ENCODE measurements at places on chromosomes 6 and 20.

DNA sequence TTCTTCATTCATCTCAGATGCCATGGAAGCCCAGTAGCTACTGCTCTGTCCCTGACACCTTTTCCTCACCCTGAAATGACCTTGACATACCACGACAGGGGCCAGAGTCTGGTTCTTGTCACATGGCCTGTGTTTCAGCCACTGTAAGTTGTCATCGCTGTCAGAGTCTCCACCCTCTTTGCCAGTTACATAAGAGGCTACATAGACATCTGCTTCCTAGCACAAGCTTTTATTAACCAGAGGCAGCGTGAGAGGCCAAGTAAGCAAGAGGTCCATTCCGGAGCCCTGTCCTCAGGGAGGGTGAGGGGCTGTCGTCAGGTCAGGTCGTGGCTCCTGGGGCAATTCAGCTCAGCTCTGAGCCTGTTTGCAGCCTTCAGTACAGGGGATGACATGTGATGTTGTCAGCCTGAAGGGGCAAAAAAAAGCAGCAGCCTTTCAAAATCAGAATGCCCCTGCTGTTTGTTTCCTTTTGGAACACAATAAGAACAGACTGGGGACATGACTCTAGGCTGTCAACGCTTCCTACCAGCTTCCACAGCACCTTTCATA is 146.3 kb downstream of the MTFR2 start:
- DNase-seq = no peak

GRCh38 chr6:46808806-46809205 is 15.6 kb downstream of the MEP1A start:
- DNase-seq = no peak

DNA sequence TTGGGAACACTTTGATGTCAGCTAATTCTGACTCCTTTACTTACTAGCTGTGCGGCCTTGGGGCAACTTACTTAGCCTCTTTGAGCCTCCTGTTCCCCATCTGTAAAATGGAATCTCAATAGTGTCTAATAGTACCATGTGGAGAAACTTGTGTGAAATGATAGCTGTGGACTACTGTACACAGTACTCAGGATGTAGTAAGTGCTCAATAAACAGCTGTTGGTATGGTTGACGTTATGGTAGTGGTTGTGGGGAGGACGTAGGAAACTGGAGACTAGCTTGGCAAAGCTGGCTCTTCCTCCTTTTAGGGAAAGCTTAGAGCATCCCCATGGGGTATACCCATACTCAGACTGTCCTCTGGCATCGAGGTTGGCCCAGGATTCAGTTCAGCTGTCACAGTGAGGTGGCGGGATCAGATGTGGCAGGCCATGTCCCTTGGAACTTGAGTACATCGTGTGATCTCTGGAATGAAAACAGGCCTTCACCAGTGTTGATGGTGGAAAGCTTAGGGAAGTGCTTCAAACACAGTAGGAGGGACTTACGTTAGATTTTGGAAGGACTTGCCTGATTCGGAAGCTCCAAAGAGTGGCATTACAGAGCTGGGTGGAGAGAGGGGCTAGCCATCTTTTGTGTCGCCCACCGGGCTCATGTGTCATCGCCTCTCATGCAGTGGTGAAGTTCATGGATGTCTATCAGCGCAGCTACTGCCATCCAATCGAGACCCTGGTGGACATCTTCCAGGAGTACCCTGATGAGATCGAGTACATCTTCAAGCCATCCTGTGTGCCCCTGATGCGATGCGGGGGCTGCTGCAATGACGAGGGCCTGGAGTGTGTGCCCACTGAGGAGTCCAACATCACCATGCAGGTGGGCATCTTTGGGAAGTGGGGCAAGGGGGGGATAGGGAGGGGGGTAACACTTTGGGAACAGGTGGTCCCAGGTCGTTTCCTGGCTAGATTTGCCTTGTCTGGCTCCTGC is 7.1 kb downstream of the VEGFA start:
- no peak for DNase-seq

- no peak for DNase-seq
Measured at GRCh38 chr20:7274870-7275269, 507.4 kb downstream of the BMP2 start.

- no peak for DNase-seq
Measured at GRCh38 chr6:32291543-32291942, 67.7 kb upstream of the NOTCH4 start.

- DNase-seq = no peak
Measured at GRCh38 chr6:110415086-110415916, at the start of gene DDO. Gene DDO (minus strand): TSS chr6:110415575. CDS start chr6:110413462, 2,113 bp downstream.

- DNase-seq = no peak
Measured at GRCh38 chr6:131886517-131886916, 64.7 kb downstream of the CCN2 start.

DNA sequence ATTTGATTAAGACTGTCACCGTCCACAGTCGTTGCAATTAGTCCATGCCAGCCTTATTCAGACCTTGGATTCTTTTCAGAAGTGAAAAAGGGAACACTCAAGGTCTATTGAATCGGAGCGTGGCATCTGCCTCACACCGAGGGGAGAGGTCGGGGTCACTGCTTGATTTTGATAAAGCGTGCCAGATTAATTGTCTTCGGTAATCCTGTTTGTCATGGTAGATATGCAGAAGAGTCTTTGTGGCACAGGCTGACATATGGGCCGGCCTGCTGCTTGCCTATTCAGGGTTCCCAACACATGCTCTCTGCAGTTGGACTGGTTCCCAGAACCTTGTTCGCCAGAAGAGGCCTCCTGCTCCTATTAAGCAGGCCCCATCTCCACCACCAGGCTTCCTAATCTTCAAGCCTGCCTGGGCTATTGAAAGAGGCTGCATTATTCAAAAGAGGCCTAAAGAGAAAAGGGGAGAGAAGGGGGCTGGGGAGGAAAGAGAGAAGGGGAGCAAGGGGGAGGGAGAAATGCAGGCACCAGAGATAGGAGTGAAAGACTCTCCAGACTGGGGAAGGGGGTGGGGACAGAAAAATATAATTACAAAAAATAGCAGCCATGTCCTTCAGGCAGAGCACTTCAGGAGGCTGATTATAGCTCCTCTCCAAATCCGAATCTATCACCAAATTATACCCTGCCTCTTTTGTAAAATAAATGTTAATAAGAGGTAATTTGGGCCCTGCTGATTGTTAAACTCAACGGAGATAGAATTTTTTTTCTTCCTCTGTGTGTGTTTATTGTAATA is 611.3 kb downstream of the HDGFL1 start:
- no peak for DNase-seq

GRCh38 chr6:39330057-39330456 is 7.6 kb upstream of the KCNK16 start:
- DNase-seq = no peak

GRCh38 chr6:15358579-15359327 is 112.9 kb downstream of the JARID2 start:
- DNase-seq = no peak

GRCh38 chr6:10412461-10413261 is 2.2 kb downstream of the TFAP2A start:
- peak; percentile 84 for DNase-seq

- DNase-seq = no peak
Measured at GRCh38 chr6:132484680-132485018, 28.3 kb downstream of the STX7 start.

- DNase-seq = no peak
Measured at GRCh38 chr6:123908797-123909196, 105.1 kb downstream of the NKAIN2 start.

- no peak for DNase-seq
Measured at GRCh38 chr6:132479131-132479530, 33.8 kb downstream of the STX7 start.

DNA sequence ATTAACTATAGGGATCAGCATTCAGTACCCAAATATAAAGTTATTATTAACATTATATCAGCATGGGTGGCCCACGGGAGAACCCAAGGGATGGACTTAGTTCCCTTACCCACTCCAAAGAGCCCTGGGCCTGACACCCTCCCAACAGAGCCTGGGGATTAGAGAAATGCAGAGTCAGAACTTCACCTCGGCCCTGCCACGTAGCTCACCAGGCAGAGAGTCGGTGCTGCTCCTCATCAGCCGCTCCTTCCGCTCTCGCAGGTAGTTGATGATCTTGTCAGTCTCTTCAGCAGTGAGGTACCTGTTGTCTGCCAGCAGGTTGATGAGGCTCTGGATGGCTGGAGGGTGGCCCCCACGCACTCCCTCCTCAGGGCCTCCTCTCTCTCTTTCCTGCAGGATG is 26.6 kb downstream of the NCOA5 start:
- no peak for DNase-seq

DNA sequence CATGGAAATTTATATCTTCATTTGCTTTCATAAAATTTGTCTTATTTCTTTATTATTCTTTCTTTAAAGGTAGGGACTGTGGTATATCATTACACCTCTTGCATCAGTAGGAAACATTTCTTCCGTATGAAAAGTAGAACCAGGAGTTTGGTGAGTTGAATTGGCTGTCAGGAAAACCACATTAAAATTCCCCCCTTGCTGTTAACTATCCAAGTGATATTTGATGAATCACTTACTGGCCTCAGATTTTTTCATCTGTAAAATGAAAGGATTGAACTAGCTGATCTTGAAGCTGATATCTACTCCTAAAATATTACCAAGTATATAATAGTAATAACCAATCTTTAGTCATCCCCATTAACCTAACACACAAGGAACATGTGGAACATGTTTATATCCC is 460.9 kb downstream of the GJA1 start:
- no peak for DNase-seq

All from NCI-H526 (cell line).